ENCODE measurements at places on chromosomes 1 and 21. TPM values are rescaled to one million over a fixed set of nuclear protein-coding genes. Genes with fewer than 3 reads are reported as not detected.

DNA sequence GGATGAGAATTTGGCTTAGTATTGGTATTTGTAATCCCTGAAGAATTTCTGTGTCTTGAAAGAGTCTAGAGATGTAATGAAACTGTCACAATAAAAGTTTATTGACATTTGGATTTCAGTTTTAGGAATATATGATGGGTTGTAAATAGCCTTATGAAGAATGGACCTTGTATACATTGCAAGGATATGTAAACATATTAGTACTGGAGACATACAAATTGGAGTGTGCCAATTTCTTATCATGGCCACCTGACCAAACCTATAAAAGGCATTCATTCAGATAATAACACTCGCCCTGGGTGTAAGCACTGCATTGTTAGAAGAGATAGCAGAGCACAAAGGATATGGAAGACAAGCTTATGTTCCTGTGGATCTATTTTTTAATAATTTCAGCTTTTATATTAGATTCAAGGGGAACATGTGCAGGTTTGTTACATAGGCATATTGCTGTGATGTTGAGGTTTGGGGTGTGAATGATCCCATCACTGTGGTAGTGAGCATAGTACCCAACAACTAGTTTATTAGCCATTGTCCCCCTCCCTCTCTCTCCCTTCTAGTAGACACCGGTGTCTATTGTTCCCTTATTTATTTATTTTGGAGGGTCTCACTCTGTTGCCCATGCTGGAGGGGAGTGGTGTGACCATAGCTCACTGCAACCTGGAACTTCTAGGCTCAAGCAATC, 8.6 kb downstream of the S1PR1 start:
- no peaks in the 10 kb centered on the region for H3K36me3 ChIP-seq
- DNase-seq = no peak
- H3K4me1 ChIP-seq = no peaks in the 10 kb centered on the region
- no peak overlapping the region for H3K27ac ChIP-seq
- peaks cover 2% of the 10 kb centered on the region for H3K27me3 ChIP-seq
- no peak overlapping the region for H3K4me3 ChIP-seq

DNA sequence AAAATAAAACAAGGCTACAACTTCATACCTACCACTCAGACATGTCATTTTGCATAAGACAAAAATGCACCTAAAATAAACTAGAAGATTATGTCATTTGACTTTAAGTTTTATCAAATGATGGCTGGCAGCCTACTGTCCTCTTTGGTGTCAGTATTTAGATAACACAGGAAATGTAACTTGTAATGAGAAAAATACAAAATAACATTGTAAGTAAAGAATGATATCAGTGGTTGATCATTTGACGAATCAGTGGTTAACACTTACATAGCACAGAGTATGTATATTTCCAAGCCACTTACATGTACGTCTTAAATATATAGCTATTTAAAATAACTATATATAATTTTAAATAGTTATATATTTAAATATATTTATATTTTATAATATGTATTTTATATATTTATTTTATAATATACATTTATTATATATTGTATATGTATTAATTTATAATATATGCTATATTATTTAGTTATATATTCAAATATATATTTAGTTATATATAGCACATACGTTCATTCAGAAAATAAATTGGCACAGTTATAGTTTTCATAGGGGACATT, 44.1 kb downstream of the ZNF678 start:
- no peaks in the 10 kb centered on the region for H3K27me3 ChIP-seq
- H3K4me3 ChIP-seq = no peak overlapping the region
- no peak for DNase-seq
- no peaks in the 10 kb centered on the region for H3K4me1 ChIP-seq

DNA sequence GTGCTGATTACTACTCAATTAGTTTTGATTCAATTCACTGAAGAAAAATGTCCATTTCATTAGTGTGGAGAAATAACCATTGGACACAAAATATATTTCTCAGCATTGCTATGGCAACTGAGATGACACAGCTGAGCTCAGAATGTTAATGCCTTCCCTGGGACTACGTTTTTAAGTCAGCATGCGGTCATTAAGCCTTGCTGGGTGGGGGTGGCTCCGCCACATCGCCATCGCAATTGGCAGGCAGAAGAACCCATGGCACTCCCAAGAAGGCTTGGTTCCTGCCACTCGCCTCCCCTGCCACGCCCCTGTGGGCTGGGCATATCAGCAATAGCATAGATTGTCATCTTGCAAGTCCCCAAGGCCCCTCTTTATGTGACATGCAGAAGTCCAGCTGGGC, 256.7 kb upstream of the CAMK1G start:
- DNase-seq = no peak
- H3K27me3 ChIP-seq = no peaks in the 10 kb centered on the region
- no peaks in the 10 kb centered on the region for H3K36me3 ChIP-seq
- no peaks in the 10 kb centered on the region for H3K4me1 ChIP-seq
- H3K4me3 ChIP-seq = no peak overlapping the region

DNA sequence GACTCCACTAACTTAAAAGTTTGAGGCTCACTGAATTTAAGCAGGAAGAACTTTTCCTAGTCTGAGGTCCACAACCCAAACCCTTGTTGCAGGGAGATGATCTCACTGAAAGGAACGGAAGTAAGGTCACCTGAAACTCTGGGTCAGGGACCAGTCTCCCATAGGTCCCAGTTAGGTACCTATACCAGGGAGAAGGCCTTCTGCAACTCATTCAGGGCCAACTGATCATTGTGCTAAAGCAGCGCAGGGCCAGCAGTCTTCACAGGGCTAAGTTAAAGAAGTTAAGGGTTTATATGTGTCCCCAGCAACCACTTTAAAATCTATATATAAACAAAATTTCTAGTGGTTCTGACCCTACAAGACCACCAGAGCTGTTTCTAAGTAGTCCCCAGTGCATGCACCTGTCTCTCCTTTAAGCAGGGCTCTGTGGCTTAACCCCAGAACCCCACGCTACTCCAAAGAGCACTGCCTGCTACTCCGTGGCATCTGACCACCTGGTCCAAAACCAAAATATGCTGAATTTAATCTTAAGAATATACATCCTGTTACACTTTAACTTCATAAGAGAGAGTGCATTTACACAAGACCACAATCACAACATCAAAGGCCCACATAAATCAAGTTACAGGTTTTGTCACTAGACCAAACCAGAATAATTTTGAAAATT, 2.8 kb downstream of the SRSF10 start:
- H3K27ac ChIP-seq = no peak overlapping the region
- peak overlapping the region; percentile 3 for H3K4me3 ChIP-seq
- no peak for DNase-seq

GRCh38 chr1:97143236-97143882, 421.8 kb downstream of the PTBP2 start:
- H3K36me3 ChIP-seq = no peaks in the 10 kb centered on the region
- H3K4me1 ChIP-seq = no peaks in the 10 kb centered on the region
- H3K27ac ChIP-seq = peak overlapping the region; percentile 48
- no peak for DNase-seq
- no peak overlapping the region for H3K4me3 ChIP-seq

GRCh38 chr1:230853731-230854130, 14.6 kb downstream of the C1orf198 start:
- no peak overlapping the region for H3K4me3 ChIP-seq
- H3K27me3 ChIP-seq = no peaks in the 10 kb centered on the region
- no peaks in the 10 kb centered on the region for H3K36me3 ChIP-seq
- H3K27ac ChIP-seq = peak overlapping the region; percentile 7
- DNase-seq = no peak

DNA sequence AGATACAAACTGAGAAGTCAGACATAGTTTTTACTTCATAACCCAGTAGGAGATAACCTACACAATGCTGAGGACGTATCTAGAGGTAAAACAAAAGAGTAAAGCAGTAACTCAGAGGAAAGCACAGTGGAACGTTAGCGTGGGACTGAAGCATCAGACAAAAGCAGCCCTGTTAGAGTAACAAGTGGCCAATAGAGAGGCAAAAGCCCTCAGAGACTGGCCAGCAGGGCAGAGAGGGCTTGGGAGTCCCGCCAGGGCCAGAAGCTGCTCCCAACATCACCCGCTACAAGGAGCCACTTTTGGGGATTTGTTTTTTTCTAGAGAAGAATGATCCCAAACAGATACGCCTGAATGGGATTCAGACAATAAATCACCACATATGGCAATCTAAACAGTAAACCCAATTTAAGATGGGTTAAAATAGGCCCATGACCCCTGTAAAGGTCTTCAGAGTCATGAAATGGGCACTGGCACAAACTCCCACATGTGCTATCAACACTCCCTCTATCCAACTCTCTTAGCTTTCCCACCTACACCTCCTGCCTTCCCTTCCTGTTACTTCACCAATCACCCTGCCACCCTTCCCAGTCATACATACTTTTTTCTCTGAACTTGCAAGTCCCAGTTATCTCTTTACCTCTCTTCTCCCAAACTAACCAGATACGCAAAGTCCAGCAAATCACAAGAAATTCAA, 17.2 kb downstream of the TADA1 start:
- H3K36me3 ChIP-seq = no peaks in the 10 kb centered on the region
- no peak for DNase-seq
- H3K27ac ChIP-seq = peak overlapping the region; percentile 28
- no peaks in the 10 kb centered on the region for H3K4me1 ChIP-seq

GRCh38 chr1:42913426-42914091, 45.1 kb downstream of the SLC2A1 start:
- DNase-seq = peak; percentile 89
- no peaks in the 10 kb centered on the region for H3K27me3 ChIP-seq
- no peaks in the 10 kb centered on the region for H3K36me3 ChIP-seq
- H3K4me3 ChIP-seq = no peak overlapping the region
- no peaks in the 10 kb centered on the region for H3K4me1 ChIP-seq

- DNase-seq = no peak
- H3K27ac ChIP-seq = no peak overlapping the region
- no peaks in the 10 kb centered on the region for H3K27me3 ChIP-seq
- H3K4me3 ChIP-seq = no peak overlapping the region
Observed at GRCh38 chr1:212291505-212292134, 6.4 kb downstream of the PPP2R5A start.

GRCh38 chr1:53367503-53368313, 39.8 kb upstream of the LRP8 start:
- no peak for DNase-seq
- H3K27me3 ChIP-seq = no peaks in the 10 kb centered on the region

DNA sequence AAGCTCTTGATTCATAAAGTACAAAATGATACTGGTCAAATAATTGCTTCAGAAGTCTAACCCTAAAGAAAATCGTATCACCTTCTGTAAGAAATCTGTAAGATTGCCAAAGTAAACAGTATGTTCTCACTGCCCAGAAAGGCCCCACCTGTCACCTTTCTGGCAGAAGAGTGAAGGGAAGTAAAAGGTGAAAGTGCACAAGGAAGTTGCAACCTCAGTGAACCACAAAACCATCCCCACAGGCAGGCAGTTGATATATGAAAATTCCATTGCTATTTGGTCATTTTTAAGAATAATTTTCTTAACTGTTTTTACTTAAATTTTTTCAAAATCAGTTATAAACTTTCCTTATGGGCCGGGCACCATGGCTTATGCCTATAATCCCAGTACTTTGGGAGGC, 48.5 kb upstream of the FBXO28 start:
- no peak overlapping the region for H3K27ac ChIP-seq
- H3K27me3 ChIP-seq = no peaks in the 10 kb centered on the region
- no peaks in the 10 kb centered on the region for H3K36me3 ChIP-seq
- DNase-seq = no peak

DNA sequence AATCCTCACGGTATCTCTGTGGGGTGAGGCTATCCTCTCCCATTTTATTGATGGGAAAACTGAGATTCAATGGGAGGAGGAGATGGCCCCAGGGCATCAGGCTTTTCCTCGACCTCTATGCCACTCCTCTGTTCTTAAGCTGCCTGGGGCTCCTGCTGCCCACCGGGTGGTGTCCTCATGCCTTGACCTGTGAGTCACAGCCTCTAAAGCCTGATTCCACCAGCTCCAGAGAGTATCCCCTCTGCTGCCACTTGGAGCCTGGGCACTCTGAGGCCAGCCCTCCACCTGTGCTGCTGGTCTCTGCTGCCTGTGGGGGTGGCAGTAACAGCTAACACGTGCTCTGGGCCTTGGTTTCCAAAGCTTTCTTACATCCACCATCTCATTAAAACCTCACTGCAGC, 241.2 kb downstream of the TRABD2B start:
- no peaks in the 10 kb centered on the region for H3K27me3 ChIP-seq
- no peak for DNase-seq
- H3K4me3 ChIP-seq = no peak overlapping the region
- H3K27ac ChIP-seq = no peak overlapping the region
- H3K36me3 ChIP-seq = no peaks in the 10 kb centered on the region
- H3K4me1 ChIP-seq = peaks cover 12% of the 10 kb centered on the region

The MSH4 gene
- total RNA-seq = 0.98 TPM

The IFI6 gene
- total RNA-seq = 79.3 TPM

The C1orf185 gene
- total RNA-seq = not detected

The IL12RB2 gene
- 0.87 TPM for total RNA-seq
